Thymus (tissue), 14 donors: ENCODE measurements at places on chromosomes 6 and 20.

DNA sequence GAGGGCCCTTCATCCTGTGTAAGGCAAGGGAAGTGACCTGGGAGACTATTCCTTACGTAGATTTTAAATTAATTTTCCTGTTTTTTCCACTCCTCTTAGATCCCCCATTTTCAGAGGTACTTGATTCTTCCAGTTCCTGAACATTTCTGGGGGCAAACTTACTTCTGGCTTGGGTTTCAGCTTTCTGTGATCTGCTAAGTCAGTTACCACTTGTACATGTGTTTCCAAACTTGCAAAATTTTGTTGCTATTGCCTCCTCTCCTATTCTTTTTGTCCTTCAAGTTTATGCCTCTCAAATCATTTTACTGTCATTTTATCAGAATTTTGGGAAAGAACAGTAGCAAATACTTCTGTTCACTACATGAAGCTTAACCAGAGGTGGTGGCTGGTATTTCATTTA is 81.2 kb downstream of the QRSL1 start:
- DNase-seq, result no peak

DNA sequence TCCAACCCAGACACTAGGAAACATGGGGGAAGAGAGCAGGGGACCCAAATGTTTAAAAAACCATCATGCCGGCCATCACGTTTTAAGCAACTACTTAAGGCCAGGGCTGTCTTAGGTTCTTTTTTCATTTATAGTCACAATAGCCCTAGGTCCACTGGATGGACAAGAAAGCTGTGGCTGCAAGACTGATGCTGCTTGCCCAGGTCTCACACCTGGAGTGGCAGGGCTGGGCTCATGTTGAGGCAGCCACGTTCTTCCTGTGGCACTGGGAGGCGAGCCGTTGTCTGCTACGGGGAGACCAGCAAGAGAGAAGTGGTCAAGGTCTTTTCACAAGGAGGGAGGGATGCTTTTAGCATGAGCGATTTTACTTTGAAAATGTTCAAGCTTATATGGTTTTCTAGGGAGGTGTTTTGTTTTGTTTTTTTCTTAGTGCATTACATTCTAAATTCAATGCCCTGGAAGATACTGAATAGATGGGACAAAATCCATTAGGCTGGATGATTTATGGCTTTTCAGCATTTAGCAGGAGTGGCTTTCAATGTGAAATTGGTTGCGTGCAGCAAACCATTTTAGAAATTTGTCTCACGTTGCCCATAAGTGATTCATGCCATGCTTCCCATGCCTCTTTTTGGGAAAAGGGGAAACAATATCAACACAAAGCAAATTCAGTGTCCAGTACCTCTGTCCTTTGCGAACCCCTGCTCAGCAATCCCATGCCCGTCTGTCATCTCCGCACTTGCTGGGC is 106.6 kb upstream of the SNX9 start:
- DNase-seq, result no peak

DNA sequence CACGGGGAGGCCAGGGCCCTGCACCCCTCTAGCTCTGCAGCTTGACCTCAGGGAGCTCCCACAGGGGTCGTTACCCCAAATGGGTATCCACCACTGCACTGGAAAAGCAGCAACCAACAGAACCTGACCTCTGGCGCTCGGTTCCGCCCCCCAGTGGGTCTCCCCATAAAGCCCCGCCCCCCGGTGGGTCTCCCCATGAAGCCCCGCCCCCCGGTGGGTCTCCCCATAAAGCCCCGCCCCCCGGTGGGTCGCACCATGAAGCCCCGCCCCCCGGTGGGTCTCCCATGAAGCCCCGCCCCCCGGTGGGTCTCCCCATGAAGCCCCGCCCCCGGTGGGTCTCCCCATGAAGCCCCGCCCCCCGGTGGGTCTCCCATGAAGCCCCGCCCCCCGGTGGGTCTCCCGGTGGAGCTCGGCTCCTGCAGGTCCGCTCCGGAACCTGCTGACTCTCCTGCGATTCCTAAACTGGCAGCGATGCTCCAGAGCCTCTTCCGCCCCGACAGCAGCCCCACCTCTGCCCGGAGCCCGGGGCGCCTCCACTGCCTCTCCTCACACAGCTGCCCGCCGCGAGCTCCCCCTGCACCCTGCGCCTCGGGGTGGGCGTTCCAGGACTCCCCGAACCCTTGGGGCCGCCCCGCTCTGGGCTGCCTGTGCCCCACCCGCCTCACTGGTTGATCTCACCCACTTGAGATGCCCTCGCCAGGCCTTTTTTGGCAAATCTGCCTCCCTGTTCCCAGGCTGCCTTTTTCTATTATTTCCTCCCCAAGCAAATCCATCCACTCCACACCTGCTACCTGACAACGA is 12.1 kb downstream of the SLC2A4RG start:
- no peak for DNase-seq

DNA sequence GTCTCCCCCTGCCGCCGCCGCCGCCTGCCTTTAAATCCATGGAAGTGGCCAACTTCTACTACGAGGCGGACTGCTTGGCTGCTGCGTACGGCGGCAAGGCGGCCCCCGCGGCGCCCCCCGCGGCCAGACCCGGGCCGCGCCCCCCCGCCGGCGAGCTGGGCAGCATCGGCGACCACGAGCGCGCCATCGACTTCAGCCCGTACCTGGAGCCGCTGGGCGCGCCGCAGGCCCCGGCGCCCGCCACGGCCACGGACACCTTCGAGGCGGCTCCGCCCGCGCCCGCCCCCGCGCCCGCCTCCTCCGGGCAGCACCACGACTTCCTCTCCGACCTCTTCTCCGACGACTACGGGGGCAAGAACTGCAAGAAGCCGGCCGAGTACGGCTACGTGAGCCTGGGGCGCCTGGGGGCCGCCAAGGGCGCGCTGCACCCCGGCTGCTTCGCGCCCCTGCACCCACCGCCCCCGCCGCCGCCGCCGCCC is 474 bp downstream of the CEBPB start:
- no peak for DNase-seq

DNA sequence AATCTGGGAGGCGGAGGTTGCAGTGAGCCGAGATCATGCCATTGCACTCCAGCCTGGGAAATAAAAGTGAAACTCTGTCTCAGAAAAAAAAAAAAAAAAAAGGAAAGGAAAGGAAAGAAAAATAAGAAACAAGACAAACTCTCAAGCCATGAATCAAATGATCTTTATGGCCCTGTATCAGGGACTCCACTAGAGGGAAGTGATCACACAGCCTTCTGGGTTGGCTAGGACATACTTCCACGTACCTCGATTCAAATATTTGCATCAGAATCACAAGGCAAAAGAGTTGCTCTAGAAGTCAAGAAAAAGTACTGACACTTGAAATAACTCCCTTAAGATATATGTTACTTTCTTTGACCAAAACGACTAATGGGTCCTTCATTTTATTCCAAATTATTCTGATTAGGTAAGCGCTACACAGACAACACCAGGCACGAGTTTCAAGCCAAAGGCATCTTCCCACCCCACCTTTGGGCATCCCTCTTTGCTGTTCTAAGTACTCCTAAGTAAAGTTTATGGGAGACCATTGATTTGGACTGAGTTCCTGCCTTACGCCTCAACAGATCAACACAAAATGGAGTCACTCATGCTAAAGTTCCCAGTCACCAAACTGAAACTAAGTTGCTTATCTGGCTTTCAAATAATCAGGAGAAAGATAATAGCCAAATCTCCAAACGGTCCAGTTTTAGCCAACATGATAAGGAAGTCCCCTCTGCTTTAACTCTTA is 77.5 kb upstream of the NT5E start:
- no peak for DNase-seq

- no peak for DNase-seq
These were observed 61.2 kb upstream of the SIRPA start for GRCh38 chr20:1833728-1834726.

DNA sequence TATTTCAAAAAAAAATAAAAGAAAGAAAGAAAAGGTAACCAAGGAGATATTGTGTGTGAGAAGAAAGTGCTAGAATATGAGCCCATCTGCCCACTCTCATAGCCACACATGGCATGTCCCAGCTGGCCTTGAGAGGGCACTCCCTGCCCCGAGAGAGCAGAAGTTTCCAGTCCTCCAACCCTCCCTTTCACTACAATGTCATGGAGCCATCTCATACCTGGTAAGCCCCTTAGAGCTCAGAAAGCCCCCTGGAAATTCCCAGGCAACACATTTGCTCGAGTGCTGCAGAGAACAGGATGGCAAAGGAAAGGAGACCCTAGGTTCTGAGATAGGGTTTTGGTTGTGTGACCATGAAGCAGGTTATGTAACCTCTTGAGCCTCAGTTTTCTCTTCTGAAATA is 75.8 kb upstream of the RIN2 start:
- no peak for DNase-seq
